SK-N-MC (cell line): ENCODE measurements at places on chromosomes 4 and X.

DNA sequence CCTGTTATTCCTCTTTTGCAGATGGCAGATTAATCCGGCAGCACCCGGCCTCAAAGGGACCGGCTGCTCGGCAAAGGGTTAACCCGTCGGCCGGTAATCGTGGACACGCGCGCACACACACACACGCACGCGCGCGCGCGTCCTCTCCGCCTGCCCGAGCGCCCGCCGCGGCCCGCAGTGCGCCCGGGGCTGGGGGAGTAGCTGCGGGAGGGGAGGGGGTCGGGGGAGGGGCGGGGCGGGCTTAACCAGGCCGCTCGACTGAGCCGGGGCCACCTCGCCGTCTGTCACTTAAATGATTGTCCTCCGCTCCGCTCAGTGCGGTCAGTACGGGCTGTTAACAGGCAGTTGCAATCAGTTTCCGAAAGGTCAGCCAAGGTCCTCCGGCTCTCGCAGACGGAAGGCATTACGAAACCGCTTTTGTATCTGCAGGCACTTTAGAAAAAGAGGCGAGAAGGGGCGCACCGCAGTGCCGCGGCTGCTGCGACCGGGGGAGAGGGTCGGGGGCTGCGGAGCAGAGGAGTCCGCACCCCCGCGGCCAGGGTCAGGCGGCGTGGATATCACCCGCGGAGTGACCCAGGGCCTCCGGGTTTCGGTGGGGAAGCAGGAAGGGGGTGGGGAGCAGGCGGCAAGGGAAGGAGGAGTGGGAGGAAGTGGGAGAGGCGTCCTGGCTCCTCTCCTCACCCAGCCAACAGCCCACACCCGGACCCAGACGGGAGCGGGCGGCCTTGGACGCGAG, 57.3 kb upstream of the BCOR start:
- no peak for DNase-seq

DNA sequence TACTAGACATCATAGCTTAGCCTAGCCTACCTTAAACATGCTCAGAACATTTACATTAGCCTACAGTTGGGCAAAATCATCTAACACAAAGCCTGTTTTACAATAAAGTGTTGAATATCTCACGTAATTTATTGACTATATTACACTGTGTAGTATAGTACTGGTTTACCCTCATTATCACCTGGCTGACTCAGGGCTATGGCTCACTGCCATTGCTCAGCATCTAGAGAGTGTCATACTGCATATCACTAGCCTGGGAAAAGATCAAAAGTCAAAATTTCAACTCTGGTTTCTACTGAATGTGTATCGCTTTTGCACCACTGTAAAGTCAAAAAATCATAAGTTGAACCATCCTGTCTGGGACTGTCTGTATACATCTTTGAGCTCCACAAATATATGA, 78.6 kb downstream of the CEP44 start:
- DNase-seq, result no peak

DNA sequence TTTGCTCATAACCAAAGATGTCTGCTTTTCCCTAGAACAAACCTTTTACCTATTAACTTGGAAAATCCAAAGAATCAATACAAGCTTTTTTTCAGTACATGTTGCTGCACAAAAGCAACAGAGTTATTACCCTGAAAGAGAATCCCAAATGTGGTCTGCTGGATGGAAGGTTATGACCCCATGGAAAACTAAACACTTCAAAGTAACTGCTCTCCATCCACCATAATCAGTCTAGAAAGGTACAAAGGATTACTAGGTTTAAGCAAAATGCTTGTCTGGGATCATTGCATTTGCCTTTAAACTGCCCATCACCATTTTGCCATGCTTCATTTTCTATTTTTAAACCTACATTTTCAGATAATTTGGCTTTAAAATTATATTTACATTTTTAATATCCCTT, 11.7 kb downstream of the MMRN1 start:
- DNase-seq, result no peak

DNA sequence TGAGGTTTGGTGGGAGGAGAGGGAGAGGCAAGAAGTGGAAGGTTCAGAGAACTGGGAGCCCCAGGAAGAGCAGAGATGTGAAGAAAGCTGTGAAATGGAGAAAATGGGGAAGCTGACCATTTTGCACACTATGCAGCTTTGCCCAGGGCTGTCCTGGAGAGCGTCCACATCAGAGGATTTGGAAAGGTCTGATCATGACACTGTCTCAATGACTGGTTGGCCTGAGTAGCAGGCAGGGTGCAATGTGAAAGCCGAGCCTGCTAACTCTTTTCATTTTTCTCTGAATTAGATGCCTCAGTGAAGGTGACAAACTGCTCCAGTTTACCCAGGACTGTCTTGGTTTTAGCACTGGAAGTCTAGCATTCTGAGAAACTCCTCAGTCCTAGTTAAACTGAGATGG, 330.1 kb upstream of the RPS6KA3 start:
- no peak for DNase-seq

DNA sequence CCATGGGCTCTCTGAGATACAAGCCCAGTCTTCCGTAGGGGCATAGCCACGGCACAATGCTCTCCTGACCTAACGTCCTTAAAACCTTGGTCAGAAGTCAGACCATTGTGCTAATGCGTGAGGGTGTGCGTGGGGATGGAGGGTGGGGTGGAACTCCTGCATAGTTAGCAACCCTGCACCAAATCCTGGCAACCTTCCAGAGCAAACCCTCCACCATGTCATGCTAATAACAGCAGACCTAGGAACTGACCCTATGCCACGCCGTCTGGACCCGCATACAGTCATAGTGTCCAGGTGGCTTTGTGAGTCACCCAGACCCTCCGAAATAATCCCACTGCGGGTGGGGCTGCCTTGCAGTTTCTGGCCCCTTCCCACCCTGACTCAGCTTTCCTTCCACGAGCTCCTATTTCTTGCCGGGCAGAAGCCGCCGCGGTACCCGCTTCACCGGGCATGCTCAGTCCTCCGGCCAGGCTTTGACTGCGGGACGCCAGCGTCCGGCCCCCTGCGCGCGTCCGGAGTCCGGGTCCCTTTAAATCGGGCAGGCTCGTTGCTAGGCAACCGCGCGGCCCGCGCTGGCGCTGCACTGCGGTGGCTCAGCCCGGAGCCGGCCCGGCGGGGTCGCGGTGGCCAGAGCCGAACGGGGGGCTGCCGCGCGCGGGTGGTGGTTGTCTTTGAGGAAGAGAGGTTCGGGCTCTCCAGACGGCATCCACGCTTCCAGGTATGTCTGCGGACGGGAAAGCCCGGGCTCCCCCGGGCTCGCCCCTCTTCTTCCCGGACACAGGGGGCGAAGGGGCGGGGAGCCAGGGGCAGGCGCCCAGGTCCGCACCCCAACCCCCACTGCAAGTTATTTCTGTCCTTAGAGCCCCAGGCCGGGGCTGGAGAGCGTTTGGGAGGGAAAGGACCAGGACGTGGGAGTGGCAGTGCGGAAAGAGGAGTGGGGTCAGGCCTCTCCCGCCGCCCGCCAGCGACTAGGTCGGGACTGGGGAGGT, at the start of gene CCDC160:
Gene CCDC160 (plus strand): TSS at position 557 of the 989 bp plus-strand sequence. CDS start 7,619 bp downstream, outside the sequence.
- no peak for DNase-seq

GRCh38 chr4:114519368-114519767, 79.2 kb upstream of the UGT8 start:
- no peak for DNase-seq

DNA sequence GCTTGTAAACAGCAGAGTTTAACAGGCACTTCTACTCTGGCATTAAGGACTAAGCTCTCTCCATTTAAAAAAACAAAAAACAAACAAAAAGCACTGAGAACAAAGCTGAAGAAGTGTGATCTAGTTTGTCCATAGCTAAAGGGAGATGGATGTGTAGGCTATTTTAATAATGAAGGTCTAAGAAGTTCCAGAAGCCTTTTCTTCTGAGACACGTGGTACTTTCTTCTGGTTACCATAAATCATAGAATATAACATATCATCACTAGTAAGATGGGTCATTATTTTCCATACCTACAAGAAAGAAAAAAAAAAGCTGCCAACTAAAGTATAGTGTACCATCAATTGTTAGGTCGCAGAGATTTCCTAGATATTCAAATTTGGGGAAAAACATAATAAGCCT, 722 bp upstream of the NBDY start:
- no peak for DNase-seq

DNA sequence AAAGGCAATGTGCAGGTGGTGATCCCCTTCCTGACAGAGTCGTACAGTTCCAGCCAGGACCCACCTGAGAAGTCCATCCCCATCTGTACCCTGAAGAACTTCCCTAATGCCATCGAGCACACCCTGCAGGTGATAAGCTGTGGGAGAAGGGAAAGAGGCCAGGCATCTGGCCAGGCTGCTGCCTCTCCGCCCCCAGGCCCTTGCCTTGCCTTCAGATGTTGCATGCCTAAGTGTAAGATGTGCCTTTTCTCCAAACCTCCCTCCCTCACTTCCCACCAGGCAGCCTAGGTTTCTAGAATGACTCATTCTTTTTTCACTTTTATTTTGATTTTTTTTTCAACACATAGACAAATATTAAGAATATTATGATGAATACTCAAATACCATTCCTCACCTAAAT, 12.2 kb upstream of the CDK16 start:
- no peak for DNase-seq

DNA sequence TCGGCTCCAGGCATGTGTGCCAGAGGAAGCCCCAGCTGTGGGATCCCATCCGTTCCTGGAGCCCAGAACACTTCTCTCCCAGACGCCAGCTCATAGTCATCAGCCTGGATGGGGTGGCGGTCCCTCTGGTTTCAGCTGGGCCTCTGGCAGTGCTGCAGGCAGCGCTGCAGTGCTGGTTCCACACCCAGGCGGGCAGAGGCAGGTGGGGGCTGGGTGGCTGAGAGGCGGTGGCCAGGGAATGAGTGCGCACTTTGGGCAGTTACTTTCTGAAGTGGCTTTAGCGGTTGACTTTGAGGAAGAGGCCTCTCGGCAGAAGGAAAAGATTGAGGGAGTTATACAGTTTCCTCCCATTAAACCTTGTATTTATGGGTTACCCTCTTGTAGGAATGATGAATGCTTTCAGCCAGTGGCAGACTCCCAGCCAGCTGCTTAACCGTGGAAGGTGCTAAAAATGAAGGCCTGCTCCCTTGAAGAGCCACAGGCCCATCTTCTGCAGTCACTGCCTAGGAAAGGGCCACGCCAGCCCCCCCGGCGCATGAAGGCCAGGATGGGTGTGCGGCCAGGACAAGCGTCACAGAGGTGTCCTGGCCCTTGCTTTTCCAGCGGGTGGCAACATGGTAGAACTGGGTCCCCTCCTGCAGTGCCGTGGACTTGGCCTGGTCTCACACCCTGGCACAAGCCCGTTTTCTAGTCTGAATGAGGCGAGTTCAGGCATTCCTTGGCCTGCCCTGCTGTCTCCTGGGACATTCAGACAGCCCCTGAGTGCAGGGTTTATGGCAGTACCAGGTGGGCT, 9.9 kb downstream of the TADA2B start:
- DNase-seq, result no peak

DNA sequence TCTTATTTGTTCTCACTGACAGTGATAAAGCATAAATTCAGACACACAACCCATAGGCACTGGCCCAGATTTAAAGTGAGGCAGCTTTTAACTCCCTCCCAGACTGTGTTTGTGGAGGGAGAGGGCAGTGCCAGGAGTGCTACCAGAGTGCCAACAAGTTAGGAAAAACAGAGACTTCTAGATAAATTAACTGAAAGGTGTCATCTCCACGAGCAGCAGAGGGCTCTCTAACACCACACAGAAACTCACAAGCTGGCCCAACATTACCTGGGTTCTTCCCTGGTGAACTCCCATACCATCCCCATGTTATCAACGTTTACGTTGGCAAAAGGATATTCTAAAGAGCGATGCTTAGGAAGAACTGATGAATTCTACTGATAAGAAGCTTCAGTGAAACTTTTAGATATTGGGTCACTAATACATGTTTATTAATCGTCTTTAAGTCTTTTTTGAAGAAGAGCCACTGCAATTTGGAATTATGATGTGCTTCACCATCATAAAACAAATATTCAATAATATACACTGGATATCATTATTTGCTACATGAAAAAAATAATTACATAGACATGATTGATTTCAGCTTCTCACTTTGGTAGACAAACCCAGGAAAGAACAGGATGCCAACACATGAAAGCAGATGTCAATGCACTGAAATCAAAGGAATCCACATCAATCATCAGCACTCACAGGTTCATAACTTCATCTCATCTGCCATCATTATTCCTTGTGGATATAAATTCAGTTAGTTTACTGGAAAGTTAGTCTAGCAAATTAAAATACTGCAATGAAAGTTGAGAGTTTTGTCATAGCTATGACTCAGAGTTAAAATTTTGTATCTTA, 121.2 kb upstream of the NAP1L5 start:
- no peak for DNase-seq

- DNase-seq, result no peak
Measured at GRCh38 chr4:3267576-3268394, 18.8 kb downstream of the MSANTD1 start.
